ENCODE measurements at places on chromosomes 1 and 21.

GRCh38 chr1:233006541-233006973 lies 56.1 kb downstream of the NTPCR start:
- DNase-seq: no peak

GRCh38 chr21:29287383-29287782 lies 11.3 kb upstream of the BACH1 start:
- peak; percentile 89 for DNase-seq

DNA sequence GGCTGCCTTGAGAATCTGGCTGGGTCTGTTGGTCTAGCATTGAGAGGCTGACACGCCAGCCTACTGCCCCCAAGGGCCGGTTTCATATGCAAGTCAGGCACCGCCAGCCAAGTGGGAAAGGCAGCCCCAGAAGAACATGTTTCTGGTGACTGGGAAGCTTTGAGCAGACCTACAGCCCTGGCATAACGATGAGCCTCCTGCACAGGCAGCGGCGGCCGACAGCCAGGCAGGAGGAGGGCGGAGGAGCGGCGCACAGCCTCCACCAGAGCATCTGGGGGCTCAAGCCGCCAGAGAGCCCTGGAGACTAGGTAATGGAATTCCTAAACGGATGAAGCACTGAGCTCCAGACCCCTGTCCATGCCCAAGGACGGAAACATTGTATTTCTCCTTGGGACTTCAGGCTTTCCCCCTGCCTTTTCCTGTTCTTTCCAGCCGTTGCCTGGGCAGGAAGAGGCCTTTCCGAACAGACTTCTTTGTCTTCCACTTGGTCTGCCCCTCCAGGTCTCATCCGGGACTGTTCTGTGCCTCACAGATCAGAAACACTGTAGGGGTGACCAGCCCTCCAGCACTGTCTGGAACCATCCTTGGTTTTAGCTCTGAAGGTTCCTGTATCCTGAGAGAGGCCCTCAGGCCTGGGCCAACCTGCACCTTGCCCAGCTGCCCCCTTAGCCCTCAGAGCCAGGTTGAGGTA lies 59.5 kb downstream of the IRF2BP2 start:
- no peak for DNase-seq

DNA sequence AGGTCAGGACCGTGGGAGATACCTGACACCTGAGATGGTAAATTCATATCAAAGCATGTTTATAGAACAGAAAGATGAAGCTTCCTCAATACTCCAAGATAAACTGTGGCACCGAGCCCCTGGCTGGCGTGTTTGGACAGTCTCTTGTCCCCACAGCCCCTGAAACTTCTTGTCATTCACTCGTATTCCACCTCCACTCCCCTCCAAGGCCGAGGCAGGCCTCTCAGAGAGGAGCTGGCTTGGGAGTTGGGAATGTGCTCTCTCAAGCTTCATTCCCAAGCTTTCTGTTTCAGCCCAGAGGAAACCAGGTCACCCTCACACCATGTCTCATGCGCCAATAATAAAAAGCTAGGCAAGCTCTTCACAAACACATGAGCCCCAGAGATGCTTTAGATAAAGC lies 86.1 kb downstream of the NPHP4 start:
- no peak for DNase-seq

DNA sequence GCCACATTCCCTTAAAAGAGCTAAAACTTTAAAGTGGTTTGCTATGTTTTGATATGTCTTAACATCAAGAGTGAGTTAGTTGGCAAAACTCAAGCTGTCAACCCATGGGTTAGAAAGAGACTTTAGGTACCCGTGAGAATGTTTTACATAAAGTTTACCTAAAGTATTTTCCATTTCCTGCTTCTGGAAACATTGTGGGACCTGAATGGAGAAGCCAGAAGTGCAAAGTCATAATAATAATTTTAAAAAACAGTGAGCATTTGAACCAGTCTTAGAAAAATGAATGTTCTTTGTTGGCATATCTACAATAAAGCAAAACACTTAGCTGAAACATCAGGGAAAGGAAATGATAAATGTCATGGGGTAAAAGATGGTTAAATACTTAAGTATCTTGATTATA lies 34.8 kb downstream of the LRRC8C start:
- no peak for DNase-seq

GRCh38 chr1:109977225-109977624 lies 7.3 kb upstream of the AHCYL1 start:
- no peak for DNase-seq

DNA sequence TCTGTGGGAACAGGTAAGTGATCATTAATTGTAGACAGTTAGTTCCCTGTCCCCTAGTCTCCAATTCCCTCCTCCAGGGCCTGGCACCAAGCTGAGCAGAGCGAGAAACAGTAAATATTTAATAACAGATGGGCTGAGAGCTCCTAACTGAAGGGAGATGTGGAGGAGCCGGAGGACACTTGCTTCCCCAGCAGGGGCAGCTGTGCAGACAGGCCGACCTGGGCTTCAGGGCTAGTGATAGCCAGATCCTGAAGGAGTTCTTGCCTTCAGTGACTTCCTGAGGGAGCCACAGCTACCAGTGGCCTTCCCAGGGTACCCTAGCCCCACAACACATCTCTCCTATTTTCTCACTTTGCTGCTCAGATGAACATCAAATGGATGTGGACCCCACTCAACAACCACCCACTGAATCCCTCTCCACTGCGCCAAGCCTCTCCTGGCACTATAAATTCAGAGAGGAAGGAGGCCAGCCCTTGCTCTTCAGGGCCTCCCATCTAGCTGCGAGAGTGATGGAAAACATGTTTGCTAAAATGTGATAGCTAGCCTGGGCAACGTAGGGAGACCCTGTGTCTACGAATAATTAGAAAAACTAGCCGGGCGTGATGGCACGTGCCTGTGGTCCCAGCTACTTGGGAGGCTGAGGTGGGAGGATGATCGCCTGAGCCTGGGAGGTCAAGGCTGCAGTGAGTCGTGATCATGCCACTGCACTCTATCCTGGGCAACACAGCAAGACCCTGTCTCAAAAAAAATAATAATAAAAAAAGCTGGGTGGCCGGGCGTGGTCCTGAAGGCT lies 26.9 kb upstream of the SYNC start:
- no peak for DNase-seq

- peak; percentile 37 for DNase-seq
These were observed 10.3 kb upstream of the AGTRAP start for GRCh38 chr1:11725616-11726015.

- no peak for DNase-seq
These were observed 21.0 kb downstream of the PDE9A start for GRCh38 chr21:42674351-42674940.

DNA sequence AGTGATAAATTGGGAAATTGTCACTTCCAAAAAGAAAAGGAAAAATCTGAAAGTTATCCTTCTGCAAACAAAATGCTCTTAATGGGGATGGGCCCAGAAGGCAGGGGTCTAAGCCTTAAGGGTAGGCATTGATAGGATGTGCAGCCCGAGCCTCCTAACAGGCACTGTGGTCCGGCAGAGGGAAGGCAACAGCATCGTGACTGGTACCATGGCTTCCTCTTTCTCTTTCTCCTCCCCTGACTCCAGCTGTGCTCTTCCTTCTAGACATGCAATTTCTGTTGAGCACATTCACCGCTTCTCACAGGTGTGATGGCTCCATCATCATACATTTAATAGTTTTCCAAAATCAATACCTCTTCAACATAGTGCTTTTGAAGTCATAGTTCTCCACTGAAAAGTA lies 91.5 kb downstream of the SELENOF start:
- DNase-seq: peak; percentile 52

DNA sequence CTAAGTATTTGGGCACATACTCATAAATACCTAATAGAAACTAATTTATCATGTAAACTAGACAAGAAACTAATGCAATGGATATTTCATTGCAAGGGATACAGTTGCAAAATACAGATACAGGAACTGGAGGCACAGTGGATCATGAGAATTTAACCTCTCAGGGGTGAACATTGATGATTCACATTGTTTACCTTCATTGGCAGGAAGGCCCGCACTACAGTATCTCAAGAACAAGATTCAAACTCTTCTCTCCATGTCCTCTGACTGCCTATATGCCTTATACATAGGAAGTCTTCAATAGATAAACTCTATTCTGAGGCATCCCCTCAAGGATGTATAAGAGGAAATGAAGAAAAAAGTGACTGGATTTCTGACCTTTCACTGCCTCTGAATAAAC lies 18.4 kb upstream of the PTBP2 start:
- DNase-seq: no peak

- peak; percentile 62 for DNase-seq
These were observed 125.8 kb downstream of the KAZN start for GRCh38 chr1:14724246-14724645.

DNA sequence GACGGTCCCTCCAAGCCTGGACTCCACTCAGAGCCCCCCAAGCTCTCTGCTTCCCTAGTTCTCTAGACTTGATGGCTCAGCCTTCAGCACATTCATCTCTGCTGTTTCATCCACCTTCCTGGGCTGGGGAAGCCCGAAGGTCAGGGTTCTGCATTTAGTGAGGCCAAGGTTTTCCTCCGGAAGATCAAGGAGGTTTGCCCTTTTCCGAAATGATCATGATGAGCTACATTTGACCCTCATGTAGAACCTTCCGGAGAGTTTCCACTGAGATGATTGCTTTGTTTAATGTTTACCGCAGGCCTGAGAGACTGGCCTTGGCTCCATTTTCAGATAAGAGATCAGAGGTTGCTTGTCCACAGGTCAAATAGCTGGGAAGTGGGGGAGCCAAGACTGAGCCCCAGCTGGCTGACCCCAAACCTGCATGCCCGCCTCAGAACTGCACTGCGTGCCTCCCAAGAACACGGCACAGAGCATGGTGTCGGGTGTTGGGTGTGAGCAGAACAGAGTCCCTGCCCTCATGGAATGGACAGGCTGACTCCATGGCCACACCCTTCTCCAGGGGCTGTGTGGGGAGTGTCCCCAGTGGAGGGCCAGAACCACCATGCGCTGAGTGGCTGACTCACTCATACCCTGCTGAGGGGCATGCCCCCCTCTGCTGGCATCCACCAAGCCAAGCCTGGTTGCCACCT lies 200.8 kb upstream of the TMEM51 start:
- no peak for DNase-seq

DNA sequence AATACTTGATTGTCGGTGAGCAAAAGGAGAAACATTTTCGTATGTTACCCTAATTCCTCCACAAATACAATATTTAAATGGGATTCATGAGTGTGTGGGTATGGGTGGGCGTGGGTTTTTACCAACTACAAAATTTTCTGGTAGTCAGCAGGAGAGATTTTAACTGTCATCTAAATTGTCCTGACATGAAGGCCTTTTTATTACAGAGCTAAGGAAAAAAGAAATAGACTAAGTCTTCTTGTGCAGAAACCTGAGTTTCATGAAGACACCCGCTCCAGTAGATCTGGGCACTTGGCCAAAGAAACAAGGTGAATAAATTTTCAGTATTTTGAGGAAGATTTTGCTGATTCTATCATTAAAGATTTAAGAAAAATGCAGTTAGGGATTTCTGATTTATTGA lies 752 bp downstream of the RGS18 start:
- DNase-seq: no peak

GRCh38 chr1:30327370-30328099 lies 395.9 kb downstream of the MATN1 start:
- DNase-seq: no peak

GRCh38 chr1:78490861-78491450 lies at the start of gene PTGFR:
TSS of gene PTGFR (plus strand) at chr1:78490974. CDS start at chr1:78492744, 1,770 bp downstream.
- no peak for DNase-seq

GRCh38 chr1:195608883-195609282 lies 999.4 kb downstream of the KCNT2 start:
- DNase-seq: no peak

DNA sequence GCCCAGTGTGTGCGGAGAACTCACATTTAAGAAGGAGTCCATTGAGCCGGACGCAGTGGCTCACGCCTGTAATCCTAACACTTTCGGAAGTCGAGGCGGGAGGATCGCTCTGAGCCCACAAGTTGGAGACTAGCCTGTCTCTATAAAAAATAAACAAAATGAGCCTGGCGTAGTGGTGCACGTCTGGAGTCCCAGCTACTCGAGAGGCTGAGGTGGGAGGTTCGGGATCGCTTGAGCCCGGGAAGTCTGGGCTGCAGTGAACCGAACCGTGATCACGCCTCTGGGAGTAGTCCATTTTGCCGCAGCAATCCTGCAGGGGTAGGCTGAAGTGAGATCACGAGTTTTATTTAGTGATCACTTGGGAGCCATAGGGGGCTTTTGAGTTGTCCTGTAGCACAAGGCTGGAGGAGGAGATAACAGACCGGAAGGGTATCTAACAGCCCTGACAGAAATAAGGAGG lies 497 bp upstream of the FUCA1 start:
- DNase-seq: no peak

GRCh38 chr1:97630948-97631347 lies 289.9 kb downstream of the DPYD start:
- DNase-seq: no peak

- DNase-seq: no peak
These were observed 16.3 kb downstream of the ZMPSTE24 start for GRCh38 chr1:40274331-40274730.

DNA sequence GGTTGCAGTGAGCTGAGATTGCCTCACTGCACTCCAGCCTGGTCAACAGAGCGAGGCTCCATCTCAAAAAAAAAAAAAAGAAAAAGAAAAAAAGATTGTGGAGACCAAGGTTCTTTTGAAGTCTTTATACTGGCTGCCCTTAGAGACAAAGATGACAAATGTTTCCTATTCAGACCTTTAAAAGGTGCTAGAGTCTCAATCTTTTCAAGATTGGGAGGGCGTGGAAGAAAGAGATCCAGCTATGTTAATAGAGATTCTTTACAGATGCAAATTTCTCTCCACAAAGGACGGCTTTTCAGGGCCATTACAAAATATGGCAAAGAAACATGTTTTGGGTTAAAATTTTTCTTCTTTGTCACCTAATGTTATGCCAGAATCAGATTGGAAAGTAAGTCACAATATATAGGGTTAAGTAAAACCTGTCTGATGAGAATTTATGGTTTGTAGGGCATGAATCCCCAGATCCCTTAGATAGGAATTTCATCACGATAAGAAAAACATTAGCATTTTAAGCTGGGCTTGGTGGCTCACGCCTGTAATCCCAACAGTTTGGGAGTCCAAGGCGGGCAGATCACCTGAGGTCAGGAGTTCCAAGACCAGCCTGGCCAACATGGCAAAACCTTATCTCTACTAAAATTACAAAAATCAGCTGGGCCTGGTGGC lies 13.0 kb upstream of the MORC3 start:
- DNase-seq: no peak

DNA sequence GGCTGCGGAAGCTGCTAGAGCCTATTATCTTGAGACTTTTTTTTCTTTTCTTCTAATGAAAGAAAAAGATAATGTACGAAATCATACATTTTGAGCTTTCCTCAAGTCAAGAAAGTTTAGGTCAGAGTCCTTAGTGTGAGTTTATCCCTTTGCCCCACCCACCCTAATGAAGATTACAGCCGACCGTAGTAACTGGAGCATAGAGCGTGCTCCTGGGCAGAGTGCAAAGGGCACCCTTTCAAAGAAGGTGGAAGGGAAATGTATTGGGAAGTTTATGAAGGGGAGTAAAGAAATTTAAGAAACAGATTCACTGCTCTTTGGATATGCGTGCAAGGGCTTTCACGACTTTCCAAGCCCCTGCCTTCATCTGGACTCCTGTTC lies 17.2 kb downstream of the GNG12 start:
- DNase-seq: no peak

GRCh38 chr1:18536915-18537314 lies 56.2 kb downstream of the KLHDC7A start:
- no peak for DNase-seq
